NCI-H1694 treated with DMSO at 0.1 percent for 48 hours (cell line): ENCODE measurements at places on chromosomes 4 and X.

DNA sequence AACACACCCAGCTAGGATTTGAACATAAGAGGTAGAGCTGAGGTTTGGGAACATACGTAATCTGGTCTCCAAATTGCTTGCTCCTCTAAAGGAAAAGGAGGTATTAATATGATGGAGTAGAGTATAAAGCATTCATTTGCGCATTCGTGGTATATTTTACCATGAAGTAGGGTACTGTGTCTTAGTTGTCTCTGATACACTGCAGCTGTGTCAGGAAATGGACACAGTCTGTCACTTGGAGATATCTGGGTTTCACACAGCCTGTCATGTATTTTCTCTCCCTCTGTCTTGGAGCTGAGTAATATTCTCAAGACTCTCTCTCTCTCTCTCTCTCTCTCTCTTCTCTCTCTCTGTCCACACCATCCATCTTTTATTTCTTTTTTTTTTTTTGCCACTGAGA is 274.8 kb upstream of the UGT8 start:
- no peak for DNase-seq

DNA sequence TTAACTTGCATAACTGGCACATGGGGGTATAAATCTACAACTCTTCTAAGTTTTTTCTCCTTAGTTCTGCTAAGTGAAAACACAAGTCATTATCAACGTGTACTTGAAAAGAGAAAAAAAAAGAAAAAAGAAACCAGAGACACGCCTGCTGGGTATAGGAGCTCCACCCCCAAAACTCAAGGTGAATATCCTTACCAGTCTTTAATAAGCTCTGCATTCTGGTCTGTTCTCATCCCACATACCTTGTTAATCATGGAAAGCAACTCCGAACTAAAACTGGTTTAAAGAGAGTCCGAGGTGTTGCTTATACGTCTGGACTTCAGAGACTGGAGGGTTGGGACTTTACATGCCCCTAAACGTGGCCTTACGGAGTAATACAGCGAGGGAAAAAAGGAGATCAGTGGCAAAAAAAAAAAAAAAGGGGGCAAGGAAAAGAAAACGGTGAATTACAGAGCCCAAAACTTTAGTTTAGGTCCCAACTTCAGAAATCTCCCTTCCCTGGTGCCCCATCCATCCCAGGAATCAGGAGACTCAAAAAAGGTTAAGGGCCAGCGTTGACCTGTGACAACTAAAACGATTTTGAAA is 1.0 kb downstream of the PGRMC2 start:
- DNase-seq: no peak

DNA sequence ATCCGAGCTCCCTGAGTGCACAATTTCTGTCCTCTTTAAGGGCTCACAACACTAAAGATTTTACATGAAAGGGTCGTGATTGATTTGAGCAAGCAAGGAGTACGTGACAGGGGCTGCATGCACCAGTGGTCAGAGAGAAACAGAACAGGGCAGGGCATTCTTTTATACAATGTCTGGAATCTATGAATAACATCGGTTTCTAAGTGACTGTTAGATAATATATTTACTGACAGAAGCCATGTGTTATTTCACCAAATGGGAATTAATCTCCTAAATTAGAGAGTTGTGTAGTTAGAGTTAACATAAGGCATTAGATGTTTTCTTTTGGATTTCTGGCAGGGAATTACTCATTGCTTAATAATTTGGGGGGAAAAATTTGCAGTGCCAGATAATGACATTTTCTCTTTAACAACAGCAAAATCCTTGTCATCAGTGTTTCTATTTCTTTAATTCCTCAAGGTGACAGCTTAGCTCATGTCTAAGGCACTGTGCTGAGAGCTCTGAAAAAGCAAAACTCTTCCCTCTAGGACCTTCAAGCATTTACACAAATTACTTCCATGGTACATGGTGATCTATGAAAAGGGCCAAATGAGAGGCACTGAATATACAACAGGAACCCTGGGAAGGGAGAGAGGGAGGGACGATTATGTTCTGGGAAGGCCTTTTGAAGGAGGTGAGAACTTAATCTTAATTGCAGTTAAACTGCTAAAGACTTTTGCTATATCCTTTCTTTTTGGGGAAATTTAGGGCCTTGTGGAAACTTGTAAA is 145.0 kb downstream of the RTL3 start:
- no peak for DNase-seq

GRCh38 chrX:68920561-68920960 is 91.7 kb downstream of the EFNB1 start:
- no peak for DNase-seq

DNA sequence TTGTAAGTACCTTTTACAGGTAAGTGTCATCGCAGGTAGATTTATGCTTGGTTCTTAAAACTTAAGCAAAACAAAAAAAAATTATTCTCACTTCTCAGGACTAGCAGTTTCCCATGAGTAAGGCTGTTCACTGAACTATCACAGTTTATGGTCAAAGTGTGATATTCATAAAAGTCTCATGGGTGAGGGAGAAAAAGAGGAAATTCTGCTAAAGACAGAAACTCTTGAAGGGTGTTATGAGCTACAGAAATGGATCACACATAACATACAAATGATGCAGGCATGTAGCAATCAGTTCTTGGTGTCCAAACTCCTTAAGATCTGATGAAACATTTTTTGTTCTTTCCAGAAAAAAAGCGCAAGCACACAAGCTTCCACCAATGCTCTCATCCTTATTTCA is 8.5 kb downstream of the RAB9A start:
- DNase-seq: no peak

GRCh38 chr4:123856689-123857545 is 460.3 kb downstream of the SPRY1 start:
- no peak for DNase-seq

GRCh38 chrX:153488231-153488914 is 6.4 kb upstream of the BGN start:
- DNase-seq: no peak

DNA sequence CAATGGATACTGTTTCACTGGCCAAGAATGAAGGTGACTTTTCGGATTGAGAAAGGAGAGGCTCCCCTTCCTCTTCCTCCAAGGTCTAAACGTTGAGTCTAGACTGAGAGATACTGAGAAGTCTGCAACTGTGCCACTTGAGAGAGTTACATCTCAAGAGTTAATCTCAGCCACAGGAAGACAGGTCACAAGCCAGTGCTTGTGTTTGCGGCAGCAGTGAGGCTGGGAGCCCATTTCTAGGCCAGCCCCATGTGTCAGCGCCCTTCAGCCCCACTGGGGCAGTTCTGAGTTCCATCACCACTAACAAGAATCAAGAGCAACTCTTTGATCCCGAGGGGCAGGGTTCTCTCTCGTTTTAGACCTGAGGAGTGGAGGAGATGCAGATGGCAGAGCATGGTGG is 7.3 kb upstream of the SEC24D start:
- no peak for DNase-seq

GRCh38 chr4:105632599-105632998 is 75.9 kb downstream of the INTS12 start:
- DNase-seq: no peak

DNA sequence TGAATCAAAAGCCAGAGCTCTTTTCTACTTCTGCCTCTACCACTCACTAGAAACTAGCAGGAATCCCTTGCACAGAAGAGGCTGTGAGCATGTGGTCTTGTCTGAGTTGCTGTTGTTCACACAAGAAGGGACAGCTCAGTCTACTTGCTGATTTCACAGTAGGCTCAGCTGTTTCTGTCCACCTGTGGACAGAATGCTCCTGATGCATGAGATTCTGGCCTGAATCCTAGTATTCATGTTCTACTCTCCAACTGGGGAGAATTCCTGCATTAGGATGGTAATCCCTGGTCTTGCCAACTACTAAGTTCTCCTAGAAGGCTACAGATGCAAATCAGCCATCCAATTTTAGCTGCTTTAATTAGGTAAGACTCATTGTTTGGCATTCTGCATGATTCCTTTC is 112.8 kb downstream of the PPA2 start:
- DNase-seq: no peak

DNA sequence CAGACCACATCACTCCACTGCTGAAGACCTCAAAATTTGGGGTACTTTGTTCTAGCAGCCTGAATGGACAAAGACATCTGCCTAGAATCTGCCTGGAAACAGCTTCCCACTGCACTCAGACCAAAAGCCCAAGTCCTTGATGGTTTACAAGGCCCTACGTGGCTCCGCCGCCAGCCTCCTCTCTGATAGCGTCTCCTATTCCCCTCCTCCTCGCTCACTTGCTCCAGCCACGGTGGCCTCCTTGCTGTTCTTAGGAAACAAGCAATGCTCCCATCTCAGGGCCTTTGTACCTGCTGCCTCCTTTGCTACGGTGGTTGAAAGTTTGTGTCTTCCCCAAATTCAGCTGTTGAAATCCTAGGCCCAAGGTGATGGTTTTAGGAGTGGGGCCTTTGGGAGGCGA is 34.7 kb upstream of the SORCS2 start:
- DNase-seq: no peak

GRCh38 chr4:81260443-81261101 is 45.5 kb upstream of the PRKG2 start:
- no peak for DNase-seq

GRCh38 chr4:109276482-109277095 is 25.9 kb downstream of the COL25A1 start:
- no peak for DNase-seq

DNA sequence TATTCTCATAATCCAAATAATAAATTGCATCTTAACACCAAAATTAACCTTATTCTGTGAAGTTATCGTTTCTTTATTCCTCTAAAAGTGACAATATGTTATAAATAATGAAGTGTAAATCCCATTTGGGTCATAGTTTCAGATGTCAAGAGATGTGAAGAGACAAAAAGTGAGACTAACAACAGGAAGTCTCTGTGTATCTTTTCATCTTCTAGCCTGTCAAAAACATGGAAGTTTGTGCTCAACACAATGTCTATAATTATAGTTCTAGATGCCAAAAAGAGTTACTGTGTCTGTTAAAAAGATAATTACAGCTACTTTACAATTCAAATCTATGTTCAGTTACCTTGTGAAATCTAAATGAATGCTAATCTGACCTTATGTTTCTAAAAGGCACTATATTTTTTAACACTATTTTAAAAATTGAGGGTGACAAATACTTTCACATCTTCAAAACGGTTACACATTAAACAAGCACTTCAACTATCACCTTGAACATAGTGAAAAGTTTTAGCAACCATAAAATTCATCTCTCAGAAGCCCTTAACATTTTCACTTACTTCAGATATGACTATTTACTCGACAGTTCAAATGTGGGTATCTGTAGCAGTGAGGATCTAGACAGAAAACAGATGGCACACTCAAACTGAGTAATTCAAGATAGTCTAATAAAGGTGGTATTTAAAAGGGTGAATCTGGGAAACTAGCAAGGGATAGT is 509.8 kb downstream of the ARAP2 start:
- DNase-seq: no peak

DNA sequence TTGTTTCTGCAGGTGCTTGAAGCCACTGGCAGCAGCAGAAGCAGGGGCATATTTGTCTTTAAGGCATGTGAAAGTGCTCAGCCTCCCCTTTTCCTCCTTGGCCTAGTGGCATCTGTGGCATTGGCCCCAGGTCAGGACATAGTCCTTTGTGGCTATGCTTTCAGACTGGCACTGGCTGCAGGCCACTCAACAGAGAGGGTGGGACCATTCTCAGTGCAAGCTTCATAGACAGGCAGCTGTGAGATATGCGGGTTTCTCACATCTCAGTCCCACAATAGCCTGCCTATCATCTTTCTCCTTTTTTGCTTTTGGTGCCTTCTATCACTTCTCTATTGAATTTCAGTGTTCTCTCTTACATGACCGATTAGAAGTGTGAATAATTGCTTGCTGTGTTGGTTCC is 104.8 kb downstream of the ACTRT1 start:
- DNase-seq: no peak

DNA sequence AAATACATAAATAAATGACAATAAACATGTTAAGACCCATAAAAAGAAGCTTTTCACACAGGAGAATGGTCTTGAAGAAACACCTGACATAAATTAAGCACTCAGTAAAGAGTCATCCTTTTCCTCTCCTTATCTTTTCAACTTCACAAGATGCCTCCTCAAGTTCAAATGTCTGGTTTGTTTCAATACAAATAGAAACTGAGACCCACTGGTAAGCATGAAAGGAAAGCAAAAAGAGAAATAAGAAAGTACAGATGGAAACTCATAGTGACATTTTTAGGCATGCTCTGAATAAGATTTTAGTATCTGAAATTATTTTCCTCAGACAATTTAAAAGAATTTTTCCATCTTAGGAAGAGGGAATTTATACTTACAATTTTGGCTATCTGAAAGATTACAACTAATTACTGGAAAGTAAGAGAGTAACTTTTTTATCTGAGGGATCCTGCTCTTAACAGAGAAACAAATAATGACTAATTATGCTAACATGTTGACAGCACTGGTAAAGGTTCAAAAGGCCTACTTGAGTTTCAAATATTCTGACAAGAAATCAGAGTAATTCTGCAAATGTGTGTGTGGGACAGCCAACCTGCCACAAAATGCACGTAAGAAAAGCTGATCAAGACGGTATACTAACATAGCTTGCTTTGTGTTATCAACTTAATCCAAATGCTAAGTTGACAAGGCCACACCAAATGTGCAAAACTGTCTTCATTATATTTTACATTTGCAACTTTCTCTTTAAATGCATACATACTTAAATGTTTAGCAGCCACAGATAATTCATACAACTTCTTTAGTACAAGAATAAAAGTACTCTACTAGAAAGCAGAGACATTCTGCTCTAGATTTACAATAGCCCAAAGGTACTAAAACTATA is 113.0 kb downstream of the IQCM start:
- DNase-seq: no peak

DNA sequence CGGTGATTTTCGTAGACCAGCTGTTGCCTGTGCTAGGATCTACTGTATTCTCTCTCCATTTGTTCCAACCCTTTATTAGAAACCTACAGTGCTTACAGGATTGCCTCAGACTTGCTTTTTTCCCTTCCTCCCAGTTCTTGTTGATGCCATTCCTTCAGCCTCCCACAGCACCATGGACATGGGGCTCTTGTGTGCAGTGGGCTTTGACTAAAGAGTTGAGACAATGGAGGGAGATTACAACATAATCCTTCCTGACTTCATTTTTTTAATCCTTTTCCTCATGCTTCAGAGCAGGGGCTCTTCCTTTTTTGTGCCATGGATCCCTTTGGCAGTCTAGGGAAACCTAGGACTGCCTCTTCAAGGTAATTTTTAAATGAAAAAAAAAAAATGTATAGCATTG is 92.1 kb downstream of the BMPR1B start:
- DNase-seq: no peak

GRCh38 chrX:142095651-142096245 is 109.3 kb downstream of the MAGEC2 start:
- no peak for DNase-seq

- DNase-seq: no peak
Observed at GRCh38 chrX:134554291-134554690, 94.3 kb downstream of the HPRT1 start.

DNA sequence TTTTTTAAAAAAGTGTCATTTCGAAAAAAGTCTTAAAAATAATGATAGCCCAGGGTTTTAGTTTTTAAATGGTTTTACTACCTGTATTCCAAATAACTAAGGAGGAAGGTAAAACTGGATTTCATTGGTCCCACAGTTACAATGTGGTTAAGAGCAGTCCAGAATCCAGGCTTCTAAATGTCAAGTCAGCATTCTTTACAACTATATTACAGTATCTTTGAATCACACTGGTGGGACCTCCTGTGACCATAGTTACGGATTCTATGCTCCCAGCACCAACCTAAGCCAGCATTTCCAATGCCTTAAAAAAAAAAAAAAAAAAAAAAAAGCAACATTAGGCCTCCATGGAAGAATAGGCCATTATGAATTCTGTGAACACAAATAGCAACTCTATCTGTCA is 6.2 kb downstream of the TIGD4 start:
- DNase-seq: no peak

- no peak for DNase-seq
Observed at GRCh38 chr4:182325848-182326255, 82.7 kb downstream of the TENM3 start.
